ENCODE measurements at places on chromosomes 4 and X.
A peak's percentile ranks its signal among the peaks of the same experiment; 100 is the strongest.

- DNase-seq = peak; percentile 84
Measured at GRCh38 chr4:145828802-145829485, 109.7 kb downstream of the ZNF827 start.

- DNase-seq = no peak
Measured at GRCh38 chr4:99151452-99151851, 7.4 kb upstream of the ADH4 start.

DNA sequence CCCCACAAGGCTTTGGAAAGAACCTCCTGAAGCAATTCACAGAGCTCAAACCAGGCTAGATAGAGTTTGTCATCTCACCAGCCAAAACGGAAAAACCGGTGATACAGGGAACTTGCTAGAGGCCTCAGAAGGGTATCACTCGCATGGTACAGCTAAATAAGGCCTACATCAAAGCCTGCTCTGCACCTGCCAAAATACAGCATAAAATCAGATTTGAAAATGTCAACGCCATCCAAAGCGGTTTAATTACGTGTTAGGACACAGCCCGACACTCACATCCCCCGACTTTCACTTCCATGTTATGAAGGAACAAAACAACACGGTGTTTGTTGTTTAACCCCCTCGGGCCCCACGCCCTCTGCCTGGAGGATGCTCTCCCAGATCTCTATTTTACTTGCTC is 65.0 kb downstream of the MAPK10 start:
- DNase-seq = no peak

DNA sequence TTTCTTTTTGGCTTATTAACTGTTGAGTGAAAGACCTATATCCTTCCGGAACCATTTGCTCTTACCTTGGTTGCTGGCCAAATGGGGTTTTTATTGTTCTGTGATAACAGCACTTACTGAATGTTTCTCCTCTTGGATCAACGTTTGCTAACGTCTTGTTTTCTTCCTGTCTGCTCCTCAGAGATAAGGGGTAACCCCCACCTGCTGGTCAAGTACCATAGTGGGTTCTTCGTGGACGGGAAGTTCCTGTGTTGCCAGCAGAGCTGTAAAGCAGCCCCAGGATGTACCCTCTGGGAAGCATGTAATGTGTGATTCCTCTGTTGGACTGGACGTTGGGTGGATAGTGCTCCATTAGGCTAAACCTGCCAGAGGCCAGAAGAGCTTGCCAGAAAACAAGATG is 15.3 kb downstream of the BMX start:
- no peak for DNase-seq

- no peak for DNase-seq
Measured at GRCh38 chrX:136067966-136068365, 79.4 kb upstream of the FHL1 start.

DNA sequence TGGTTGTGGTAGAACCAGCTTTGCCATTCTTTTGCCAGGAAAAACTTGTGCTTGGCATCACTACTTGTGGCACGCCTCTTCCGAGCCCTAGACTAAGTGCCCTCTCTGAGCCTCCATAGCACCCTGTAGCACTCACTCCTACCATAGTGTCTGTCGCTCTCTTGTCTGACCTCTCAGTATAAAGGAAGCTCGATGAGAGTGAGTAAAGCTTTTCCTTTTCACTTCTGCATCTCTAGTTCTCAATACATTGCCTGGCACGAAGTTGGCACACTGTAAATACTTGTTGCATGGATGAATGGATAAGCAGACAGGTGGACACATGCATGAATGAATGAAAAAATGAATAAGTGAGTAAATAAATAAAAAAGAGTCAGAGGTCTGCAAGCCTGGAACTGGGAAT is 48.3 kb downstream of the TLR10 start:
- DNase-seq = no peak

Measured in MM.1S (cell line).